Activated CD8-positive, alpha-beta T cell treated with anti-CD3 and anti-CD28 coated beads for 36 hours (primary cell): ENCODE measurements at places on chromosomes 4 and X. TPM values are rescaled to one million over a fixed set of nuclear protein-coding genes. Genes with fewer than 3 reads are reported as not detected.

DNA sequence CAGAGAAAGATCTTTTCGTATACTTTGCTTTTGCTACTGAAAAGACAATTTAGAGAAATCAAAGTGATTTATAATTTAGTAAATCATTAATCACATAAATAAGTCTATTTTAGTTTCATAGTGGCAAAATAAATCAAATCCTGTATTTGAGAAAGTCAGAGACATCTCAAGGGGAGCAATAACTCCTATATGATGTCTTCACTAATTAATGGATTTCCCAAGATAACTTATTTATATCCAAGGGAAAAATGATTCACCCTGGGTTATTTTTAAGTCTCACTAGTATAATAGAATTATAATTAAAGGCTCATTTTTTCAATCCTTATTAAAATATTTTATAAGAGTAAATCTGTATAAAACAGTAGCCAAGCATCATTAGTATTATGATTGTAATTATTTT lies 177.8 kb upstream of the GIMD1 start:
- no peak for DNase-seq

The HELT gene
- not detected for total RNA-seq

The STK32B gene
- not detected for total RNA-seq

DNA sequence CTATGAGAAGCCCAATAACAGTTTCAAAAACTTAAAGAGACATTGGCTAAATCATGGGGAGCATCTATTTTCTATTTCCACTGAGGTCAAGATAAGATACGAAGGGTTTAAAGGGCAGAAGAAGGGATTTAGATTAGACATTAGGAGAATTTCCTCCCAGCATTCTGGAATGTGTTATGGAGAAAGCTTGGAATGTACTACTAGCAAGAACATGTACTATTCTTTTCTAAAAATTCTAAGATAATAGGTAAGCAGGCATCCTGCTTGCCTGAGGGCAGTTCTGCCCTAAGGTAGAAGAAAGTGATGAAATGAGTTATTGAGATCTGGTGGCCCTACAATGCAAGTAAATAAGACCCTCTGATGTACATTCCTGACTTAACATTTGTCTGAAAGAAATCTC lies 279.2 kb downstream of the NR3C2 start:
- no peak for DNase-seq

The SPARCL1 gene
- total RNA-seq = not detected

The STARD8 gene
- total RNA-seq = 0.36 TPM

The TLL1 gene
- not detected for total RNA-seq

The CT45A2 gene
- total RNA-seq = not detected
